Stimulated activated CD8-positive, alpha-beta memory T cell treated with anti-CD3 and anti-CD28 coated beads, Interleukin-4, amount 100 ng/mL, for 4 hours (primary cell): ENCODE measurements at places on chromosomes 11 and 22.

GRCh38 chr11:113519989-113520613 lies 44.9 kb upstream of the DRD2 start:
- no peak for DNase-seq

- DNase-seq: no peak
Observed at GRCh38 chr11:122814401-122814800, 23.9 kb upstream of the CRTAM start.

DNA sequence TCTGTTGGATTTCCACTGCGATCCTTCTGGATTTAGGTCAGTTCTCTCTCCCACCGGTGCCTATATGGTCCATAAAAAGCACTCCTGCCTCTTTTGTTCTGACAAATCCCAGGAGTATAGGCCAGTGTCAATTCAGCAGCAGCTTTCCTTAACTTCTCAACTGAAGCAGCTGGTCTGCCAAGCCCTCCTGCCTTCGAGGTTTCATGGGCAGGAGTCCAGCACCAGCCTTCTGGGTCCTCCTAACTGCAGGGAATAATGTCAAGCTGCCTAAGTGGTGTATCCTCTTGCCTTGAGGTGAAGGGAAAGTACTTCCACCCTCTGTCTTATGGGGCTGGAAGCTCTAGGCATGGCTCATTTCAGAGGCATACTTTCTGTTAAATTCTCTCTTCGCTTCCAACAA lies 149.4 kb upstream of the NCAM1 start:
- DNase-seq: no peak

DNA sequence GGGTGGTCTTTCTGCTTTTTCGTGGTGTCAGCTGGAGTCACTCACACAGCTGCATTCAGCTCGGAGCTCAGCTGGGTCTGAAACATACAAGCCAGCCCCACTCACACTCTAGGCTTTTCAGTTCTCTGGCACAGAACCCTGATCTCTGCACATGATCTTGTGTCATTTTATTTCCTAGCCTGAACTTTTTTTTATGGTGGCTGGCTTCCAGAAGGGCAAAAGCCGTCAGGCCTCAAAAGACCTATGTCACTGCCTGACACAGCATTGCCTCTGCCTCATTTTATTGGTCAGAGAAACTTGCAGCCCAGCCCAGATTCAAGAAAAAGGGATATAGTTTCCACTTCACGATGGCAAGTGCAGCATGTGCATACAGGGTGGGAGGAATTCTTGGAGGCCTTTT lies 117.8 kb downstream of the NTM start:
- DNase-seq: no peak

DNA sequence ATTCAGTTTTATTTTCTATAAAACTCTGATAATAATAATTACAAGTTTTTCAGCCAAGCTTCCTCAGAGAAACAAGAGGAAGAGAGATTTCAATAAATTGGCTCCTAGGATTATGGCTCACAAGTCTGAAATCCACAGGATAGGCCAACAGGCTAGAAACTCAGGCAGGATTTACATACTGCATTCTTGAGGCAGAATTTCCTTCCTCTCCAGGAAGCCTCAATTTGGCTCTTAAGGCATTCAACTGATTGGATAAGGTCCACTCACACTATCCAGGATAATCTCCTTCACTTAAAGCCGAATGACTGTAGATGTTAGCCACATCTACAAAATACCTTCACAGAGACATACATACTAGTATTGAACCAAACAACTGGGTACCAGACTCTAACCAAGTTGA lies 120.3 kb upstream of the FAT3 start:
- no peak for DNase-seq

- no peak for DNase-seq
Observed at GRCh38 chr11:71117311-71117710, 135.1 kb downstream of the SHANK2 start.

DNA sequence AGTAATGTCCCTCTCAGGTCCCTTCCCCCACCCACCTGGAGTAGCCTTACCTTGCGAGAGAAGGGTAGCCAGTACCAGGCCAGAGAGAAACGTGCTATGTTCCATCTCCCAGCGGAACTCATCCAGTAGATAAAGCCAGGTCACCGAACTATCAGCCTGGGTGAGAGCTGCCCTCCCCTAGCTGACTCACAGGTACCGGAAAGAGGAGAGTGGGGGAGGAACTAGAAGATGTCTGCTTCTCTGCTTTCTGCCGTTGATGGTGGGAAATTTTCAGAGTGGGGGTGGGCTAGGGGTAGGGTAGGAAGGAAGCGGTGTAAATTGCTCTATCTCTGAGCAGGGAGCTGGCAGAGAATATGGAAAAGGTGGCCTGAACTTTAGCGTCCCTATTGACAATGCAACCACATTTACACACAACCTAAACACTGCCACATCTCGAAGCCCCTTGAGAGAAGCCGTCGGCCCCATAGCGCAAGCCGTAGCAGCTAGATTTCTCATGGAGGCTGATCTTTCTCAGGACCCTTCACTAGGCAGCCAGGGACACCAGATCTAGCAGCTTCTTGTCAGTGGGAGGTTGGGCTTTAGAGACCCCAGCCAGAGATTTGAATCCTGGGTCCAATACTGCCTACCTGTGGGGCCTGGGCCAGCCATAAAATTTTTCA lies at the start of gene CD3D:
Gene CD3D, minus strand, starts transcription at position 203 of the 659 bp plus-strand sequence. Its CDS starts 98 bp downstream, at position 105.
- peak; percentile 28 for DNase-seq

DNA sequence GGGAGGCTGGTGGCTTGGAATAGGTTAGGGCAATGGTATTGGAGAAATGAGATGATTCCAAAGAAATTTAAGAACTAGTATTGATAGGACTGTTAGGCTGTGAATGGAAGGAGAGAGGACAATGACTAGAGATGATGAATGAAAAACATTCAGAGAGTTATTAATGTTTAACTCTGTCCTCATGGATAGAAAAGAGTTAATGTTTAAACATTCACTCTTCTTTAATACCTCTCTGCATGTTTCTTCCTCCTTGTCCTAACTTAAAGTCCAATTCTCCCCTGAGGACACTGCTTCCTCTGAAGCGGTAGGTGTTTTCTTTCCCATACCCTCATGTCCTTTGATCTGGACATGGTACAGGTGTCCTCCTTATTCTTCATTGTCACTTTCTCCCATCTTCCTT lies 13.4 kb downstream of the CHEK1 start:
- no peak for DNase-seq

- DNase-seq: peak; percentile 47
Observed at GRCh38 chr11:59053387-59053786, 32.7 kb upstream of the GLYATL1B start.

DNA sequence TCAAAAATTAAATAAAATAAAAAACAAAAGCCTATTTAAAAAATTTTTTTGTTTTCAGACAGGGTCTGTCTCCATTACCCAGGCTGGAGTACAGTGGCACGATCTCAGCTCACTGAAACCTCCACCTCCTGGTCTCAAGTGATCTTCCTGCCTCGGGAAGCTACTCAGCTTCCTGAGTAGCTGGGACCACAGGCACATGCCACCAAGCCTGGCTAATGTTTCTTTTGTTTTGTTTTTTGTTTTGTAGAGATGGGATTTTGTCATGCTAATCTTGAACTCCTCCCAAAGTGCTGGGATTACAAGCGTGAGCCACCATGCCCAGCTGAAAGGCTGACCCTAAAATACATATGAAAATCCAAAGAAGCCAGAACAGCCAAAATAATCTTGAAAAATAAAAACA lies 20.4 kb upstream of the L3MBTL2 start:
- DNase-seq: no peak
